Neural crest cell (in vitro differentiated cells): ENCODE measurements at places on chromosomes 2 and 18.

DNA sequence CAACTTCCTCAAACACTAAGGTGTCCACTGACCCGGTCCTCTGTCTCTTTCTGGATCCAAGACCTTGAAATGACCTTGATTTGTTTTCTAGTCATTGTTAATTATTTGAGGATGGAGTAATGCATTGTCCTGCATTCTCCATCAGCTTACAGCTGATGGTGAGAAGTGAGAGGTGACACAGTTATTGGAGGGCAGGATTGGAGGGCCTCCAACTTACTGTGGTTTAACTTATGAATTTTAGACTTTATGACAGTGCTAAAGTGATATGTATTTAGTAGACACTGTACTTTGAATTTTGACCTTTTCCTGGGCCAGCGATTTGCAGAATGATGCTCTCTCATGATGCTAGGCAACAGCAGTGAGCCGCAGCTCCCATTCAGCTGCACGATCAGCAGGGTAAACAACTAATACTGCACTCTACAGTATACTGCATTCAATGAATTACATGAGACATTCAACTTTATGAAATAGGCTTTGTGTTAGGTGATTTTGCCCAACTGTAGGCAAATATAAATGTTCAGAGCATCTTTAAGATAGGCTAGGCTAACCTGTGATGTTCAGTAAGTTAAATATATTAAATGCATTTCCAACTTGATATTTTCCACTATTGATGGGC, 200.0 kb upstream of the MEX3C start:
- H3K36me3 ChIP-seq, result no peaks in the 10 kb centered on the region
- no peak overlapping the region for H3K27ac ChIP-seq
- H3K27me3 ChIP-seq, result no peaks in the 10 kb centered on the region
- H3K4me1 ChIP-seq, result no peaks in the 10 kb centered on the region
- H3K4me3 ChIP-seq, result no peak overlapping the region
- no peak for DNase-seq

DNA sequence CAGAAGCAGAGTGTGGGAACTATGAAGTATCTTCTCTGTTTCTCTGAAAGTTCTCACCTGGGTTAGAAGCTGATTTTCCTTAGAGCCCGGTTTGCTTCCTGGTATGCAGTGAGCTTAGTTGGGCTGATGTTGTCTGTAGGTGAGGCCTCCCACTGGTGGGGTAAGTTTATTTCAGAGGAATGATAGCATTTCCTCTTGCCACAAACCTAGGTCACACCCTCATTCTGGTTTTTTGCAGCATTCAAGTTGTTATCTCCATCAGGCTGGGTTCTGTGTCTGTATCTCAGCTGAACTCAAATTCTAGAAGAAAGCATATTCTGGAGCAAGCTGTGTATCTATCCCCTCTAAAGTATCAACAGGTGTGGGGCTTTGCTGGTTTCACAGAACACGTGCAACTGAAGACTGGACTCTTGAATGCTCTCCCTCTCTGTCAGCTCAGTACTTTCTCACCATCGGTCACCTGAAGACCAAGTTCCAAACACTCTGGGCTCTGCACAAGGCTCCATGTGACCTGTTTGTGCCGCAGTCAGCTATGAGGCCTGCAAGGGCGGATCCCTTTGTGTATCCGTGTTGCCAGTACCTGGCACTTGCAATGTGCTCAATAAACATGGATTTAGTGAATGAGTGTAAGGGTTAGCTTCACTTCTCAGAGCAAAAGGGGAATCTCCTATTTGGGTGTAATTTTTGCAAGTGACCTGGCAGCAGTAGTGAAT, 49.5 kb upstream of the MBOAT2 start:
- H3K27me3 ChIP-seq, result no peaks in the 10 kb centered on the region
- H3K36me3 ChIP-seq, result peaks cover 2% of the 10 kb centered on the region
- peaks cover 5% of the 10 kb centered on the region for H3K4me1 ChIP-seq
- no peak overlapping the region for H3K27ac ChIP-seq

DNA sequence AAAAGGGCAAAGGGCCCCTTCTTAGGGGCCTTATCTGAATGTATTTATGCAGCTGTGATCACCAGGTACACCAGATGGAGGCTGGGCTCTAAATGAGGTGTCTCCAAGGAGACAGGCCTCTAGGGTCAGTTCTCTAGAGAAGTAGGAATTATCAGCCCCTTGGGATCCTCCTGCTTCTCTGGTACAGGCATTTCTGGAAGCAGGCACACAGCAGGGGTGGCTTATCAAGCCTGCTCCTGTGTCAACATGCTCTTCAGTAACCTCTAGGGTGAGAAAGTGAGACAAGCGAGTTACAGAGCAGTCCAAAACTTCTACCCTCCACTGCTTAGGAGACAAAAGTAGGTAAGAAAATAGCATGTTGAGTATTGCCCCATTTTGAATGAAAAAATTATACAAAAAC, 13.8 kb downstream of the TPGS2 start:
- H3K27me3 ChIP-seq, result no peaks in the 10 kb centered on the region
- H3K36me3 ChIP-seq, result peaks cover 7% of the 10 kb centered on the region
- H3K27ac ChIP-seq, result no peak overlapping the region
- DNase-seq, result no peak
- no peaks in the 10 kb centered on the region for H3K4me1 ChIP-seq

GRCh38 chr2:10297191-10297830, 5.4 kb upstream of the HPCAL1 start:
- DNase-seq, result no peak
- no peak overlapping the region for H3K27ac ChIP-seq
- H3K4me1 ChIP-seq, result peaks cover 22% of the 10 kb centered on the region
- no peak overlapping the region for H3K4me3 ChIP-seq
- H3K27me3 ChIP-seq, result peaks cover 3% of the 10 kb centered on the region
- H3K36me3 ChIP-seq, result no peaks in the 10 kb centered on the region
